Activated T-cell treated with anti-CD3 and anti-CD28 coated beads, Interleukin-2, amount 50 U/mL, for 24 hours (primary cell): ENCODE measurements at places on chromosomes 4 and X.
A peak's percentile ranks its signal among the peaks of the same experiment; 100 is the strongest.

- no peak for DNase-seq
Measured at GRCh38 chrX:22538580-22538979, 265.9 kb downstream of the CBLL2 start.

DNA sequence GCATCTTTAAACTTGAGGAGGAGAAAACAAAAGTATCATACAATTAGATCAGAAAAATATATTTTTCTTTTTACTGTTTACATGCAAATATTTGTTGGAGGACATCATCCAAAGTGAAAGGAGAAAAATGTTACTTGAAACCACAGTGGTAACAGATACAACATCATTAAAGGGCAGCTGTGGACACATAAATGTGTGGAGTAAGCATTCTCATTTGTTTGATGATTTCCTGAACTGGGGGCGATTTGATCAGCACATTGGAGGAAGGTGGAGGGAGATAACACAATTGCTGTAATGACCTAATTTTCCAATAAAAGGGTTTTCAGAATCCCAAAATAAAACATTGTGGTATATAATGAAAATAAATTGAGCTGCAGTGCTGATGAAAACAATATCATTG lies 314.5 kb upstream of the HS3ST1 start:
- DNase-seq, result no peak

GRCh38 chrX:319579-320125 lies 1.1 kb upstream of the GTPBP6 start:
- peak; percentile 59 for DNase-seq

- DNase-seq, result no peak
Measured at GRCh38 chr4:56940971-56941370, 33.3 kb downstream of the REST start.

DNA sequence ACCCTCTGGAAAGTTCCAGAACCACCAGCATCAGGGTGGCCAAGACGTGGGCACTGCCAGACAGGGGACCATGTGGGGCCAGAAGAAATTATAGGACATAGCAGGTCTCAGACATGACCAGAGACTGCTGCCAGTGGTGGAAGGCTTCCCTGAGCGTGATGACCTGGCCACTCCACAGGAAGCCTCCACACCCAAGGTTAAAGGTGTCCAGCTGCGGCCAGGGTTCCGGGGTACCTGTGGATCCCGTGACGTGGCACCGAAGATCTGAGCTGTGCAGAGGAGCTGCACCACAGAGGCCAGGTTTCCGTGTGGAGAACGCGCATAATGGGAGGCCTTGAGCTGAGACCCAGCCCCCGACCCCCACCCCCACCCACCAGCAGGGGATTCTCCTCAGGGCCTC lies 16.4 kb upstream of the CTBP1 start:
- DNase-seq, result peak; percentile 9
